A549 treated with CpdA at 1 μM for 4 hours (cell line): ENCODE measurements at places on chromosomes 11 and 22. TPM values are rescaled to one million over a fixed set of nuclear protein-coding genes. Genes with fewer than 3 reads are reported as not detected.

WNT11 gene
- 0.35 to 1.5 TPM (median 0.97 TPM) in 5 replicates for total RNA-seq

USP2 gene
- total RNA-seq = 0.24 to 0.60 TPM (median 0.45 TPM) in 5 replicates

OR51G2 gene
- total RNA-seq = not detected in 5 replicates

CHRM1 gene
- total RNA-seq = 0.06 to 0.20 TPM in 2 of 5 replicates, not detected in the others

IGLL1 gene
- not detected in 5 replicates for total RNA-seq

RAB3IL1 gene
- total RNA-seq = 8.9 to 14.3 TPM (median 11.4 TPM) in 5 replicates

MMP8 gene
- not detected in 5 replicates for total RNA-seq

NLRP10 gene
- total RNA-seq = 0.02 TPM in 1 of 5 replicates, not detected in the others

CARD18 gene
- total RNA-seq = not detected in 5 replicates

MAJIN gene
- 0.10 TPM in 1 of 5 replicates, not detected in the others for total RNA-seq

SYTL2 gene
- total RNA-seq = 13.9 to 29.9 TPM (median 14.9 TPM) in 5 replicates

MRTFA gene
- total RNA-seq = 36.3 to 44.4 TPM (median 39.0 TPM) in 5 replicates

XKR3 gene
- total RNA-seq = not detected in 5 replicates
